WERI-Rb-1 (cell line): ENCODE measurements at places on chromosomes 3 and 15.

DNA sequence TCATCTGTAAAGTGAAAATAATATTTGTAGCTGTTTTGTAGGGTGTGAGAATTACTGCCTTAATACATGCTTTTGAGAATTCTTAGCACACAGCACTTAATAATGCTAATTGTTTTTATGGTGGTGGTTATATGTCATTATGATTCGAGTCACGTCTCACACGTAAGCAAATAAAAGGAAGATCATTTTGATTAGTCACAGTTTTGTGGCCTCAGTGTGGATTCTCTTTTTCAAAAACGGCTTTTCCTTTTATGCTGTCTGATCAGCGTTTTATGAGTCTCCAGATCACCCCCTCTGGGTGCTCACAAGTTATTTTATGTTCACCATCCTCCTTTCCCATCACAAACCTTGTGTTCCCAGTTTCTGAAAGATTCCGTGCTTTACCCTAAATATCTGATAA, 255.6 kb upstream of the CNTN4 start:
- DNase-seq, result no peak

- DNase-seq, result no peak
These were observed 32.4 kb downstream of the BTD start for GRCh38 chr3:15633766-15634598.

DNA sequence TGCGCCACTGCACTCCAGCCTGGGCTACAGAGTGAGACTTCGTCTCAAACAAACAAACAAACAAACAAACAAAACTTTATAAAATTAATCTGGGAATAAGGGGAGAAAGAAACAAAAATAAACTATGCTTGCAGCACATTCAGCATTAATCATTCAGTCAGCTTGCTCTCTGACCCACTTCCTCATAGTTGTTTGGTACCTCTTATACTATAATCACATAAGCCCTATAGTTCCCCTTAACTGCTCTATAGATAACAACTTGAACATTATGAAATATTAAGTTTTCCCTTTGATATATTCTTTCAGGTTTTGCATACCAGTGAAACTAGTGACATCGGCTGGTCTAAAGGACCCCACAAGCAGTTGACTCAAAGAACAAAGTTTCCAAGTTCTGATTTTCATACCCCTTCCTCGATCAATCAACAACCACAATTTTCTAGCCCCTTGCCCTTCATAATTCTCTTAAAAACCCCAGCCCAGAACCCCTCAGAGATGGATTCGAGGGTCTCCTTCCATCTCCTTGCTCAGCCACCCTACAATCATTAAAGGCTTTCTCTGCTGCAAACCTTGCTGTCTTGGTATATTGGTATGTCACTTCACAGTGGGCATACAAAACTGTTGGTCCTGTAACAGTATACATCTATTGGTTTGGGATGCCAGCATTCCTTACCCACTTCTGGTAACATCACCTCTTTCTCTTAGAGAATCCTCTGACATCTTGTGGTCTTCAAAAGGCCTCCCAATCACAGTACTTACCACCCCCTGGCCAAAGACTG, 26.4 kb downstream of the BCL2L10 start:
- DNase-seq, result no peak

DNA sequence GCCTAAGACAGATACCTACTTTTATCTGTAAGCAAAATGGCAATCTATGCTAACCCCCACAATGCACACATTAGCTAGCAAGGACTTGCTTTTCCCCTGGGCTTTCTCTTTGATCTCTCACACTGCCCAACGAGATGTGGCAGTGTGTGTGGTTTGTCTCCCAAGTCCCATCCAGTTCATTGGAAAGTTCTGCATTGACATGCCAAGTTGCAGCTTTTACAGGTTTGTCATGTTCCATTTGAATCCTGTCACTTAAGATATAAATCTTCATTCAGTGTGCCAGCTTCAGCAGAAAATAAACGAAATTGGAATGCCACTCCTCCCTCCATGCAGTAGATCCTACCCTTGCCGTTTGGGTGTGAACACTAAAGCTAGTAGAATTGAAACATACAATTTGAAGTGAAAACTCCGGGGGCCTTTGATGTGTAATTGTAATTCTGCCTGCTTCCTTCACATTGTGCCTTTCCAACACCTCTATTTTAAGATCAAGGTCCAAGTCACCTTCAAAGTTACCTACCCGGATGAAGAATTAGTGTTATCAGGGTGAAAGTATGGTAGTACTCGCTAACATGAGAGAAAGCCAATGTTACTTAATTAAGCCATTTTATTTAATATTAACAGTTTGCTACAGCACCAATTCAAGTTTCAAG, 130.9 kb upstream of the BHLHE40 start:
- DNase-seq, result no peak

DNA sequence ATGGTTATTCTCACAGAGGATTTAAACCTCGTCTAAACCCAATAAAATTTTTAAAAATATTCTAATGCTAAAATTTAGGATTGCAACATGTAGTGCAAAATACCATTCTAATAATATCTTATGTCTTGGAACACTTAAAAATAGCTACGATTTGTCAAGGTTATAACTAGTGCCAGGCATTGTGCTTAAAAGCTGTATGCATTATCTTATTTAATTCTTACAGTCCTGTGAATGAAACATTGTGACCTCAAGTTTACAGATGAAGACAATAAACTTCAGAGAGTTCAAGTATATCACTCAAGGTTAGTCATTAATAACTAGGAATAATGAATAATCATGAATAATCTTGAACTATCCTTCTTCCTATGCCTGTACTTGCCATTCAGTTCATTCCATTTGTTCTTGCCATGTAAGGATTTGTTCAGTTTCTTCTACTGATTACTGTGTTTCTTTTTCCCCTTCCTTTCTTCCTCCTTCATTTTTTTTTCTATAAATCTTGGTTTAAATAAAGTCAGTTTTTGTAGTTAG, 897.6 kb upstream of the NR2F2 start:
- DNase-seq, result no peak
